ENCODE measurements at places on chromosomes 13 and 19.

GRCh38 chr13:107864543-107865317, 350.6 kb downstream of the LIG4 start:
- no peak for DNase-seq

GRCh38 chr19:45352914-45353796, 12.6 kb downstream of the KLC3 start:
- DNase-seq: no peak

DNA sequence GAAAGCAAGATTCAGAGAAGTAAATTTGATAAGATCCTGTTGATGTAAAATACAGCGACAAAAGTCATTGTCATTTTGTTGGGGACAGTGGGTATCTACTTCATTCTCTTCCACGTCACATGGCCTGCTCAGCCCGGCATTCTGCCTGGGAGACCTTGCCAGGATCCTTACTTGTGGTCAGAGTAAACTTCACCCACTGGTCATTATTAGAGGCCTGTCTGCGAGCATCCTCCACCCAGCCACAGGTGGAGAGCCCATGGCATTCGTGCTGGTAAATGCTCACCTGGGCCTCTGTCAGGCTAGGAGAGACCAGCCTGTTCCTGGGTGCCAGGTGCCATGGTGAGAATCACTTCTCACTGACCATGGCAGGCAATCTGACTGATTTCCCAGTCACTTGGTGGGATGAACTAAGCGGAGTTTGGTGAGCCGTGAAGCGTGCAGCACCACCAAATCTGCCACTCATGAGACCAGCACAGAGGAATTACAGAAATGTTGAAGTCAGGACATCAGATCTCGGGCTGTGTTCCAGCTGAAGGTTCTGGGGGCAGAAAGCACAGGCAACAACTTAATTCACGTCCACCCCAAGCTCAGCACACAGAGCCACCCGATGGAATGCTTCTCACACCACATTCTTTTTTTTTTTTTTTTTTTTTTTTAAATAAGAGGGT, 107.0 kb downstream of the SIPA1L3 start:
- DNase-seq: no peak

DNA sequence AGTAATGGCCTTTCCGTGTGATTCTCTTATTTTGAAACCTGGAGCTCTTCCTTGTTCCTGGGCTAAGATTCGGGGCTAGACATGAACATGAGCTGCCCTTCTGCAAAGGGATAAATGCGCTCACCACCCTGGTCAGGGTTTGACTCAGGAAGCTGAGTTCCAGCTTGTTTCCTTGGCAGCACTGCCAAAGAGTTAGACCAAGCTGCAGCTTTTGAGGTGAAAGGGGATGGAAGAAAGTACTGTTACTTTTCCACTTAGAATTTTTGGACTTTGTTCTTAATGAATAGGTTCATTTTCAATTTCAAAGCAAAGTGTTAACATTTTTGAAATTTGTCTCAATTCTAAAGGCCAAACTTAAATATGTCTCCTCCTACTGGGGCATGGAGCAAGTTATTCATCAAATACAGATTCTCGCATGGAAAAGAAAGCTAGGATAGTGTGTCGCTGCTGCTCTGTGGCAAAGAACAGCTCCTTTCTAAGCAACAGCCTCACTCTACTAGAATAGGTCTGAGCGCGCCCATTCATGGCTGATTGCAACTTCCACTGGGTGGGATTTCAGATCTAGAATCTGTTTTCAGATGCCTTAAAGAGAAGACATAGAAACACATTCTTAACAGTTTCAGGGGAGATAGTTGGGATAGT, 2.2 kb downstream of the RGCC start:
- DNase-seq: no peak

All from GM12878 (cell line).